ENCODE measurements at places on chromosomes 2 and 18.
A peak's percentile ranks its signal among the peaks of the same experiment; 100 is the strongest.

DNA sequence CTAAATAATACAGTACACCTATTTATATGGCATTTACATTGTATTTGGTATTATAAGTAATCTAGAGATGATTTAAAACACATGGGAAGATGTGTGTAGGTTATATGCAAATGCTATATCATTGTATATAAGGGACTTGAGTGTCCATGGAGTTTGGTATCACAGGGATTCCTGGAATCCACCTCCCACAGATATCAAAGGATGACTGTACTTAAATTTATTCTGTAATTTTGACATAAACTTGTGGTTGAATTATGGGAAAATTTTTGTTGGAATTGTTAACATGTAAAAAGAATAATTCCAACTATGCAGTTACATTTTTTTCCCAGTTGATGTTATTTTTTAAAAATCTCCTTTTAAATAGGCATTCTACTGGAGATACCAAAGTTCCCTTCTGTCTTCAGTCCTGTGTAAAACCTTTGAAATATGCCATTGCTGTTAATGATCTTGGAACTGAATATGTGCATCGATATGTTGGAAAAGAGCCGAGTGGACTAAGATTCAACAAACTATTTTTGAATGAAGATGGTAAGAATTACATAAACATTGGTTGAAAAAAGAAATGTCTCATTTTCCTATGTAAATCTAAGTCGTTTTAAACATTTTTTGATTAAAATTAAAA is 24.1 kb downstream of the GLS start:
- DNase-seq, result no peak

DNA sequence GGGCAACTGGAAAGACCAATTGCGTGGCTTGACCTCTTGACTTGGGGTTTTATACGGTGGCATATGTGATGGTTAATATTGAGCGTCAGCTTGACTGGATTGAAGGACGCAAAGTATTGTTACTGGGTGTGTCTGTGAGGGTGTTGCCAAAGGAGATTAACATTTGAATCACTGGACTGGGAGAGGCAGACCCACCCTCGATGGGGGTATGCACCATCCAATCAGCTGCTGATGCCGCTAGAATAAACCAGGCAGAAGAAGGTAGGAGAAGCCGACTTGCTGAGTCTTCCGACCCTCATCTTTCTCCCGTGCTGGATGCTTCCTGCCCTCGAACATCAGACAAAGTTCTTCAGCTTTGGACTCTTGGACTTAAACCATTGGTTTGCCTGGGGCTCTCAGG is 34.2 kb upstream of the YPEL5 start:
- DNase-seq, result no peak

GRCh38 chr2:70679259-70679658 is 88.7 kb downstream of the ADD2 start:
- peak; percentile 7 for DNase-seq

DNA sequence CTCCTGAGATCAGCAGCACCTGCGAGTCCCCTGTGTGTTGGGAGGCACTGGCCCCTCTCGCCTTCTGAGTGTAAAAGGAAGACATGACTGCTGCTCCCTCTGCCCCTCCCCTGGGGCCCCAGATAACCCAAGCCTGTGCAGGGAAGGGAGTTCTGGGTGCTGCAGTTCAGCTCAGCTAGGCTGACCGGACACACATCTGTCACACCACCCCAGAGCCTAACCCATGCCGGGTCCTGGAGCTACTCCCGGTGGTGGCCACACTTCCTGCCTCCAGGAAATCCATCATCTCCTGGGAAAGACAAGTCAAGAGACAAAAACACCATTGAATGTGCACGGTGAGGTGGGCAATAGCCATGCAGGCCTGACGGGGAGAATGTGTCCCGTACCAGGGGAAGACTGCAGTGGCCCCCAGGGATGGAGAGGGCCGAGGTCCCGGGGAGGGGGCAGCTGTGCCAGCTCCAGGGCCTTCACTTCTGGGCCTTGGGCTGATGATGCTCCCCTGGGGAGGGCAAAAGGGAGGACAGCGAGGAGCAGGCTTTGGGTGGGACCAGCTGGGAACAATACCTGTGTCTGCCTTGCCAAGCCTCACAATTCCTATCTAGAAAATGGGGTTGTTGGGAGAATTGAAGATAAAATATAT is 210.6 kb downstream of the TFCP2L1 start:
- DNase-seq, result no peak

- DNase-seq, result no peak
Measured at GRCh38 chr2:58131191-58132011, 84.8 kb downstream of the VRK2 start.

- DNase-seq, result no peak
Measured at GRCh38 chr2:71530641-71531332, 77.4 kb downstream of the DYSF start.

DNA sequence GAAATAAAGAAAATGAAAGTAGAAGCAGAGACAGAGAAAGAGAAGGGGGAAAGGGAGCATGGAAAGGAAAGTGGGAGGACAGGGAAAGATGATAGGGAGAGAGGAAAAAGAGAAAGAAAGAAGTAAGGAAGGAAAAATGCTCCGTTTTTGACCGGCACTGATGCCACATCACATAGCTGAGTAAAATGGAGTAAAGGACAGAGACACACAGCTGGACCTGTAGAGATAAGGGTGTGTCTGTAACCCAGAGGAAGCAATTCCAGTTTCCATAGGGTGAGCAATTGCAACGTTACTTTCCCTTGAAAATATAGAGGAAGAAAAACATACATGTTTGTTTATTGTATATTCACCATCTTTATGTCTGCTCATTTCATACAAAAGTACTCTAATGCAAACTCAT is 1866.9 kb upstream of the PIK3C3 start:
- no peak for DNase-seq
